ENCODE measurements at places on chromosomes 16 and 17.

- DNase-seq = peak; percentile 37
- H3K27ac ChIP-seq = no peak overlapping the region
Measured at GRCh38 chr17:74119049-74119580, 84.4 kb upstream of the RPL38 start.

GRCh38 chr16:56278196-56278855 is 87.0 kb downstream of the GNAO1 start:
- DNase-seq = peak; percentile 41
- peak overlapping the region; percentile 5 for H3K4me3 ChIP-seq
- H3K27me3 ChIP-seq = no peaks in the 10 kb centered on the region
- no peaks in the 10 kb centered on the region for H3K4me1 ChIP-seq
- peak overlapping the region; percentile 30 for H3K27ac ChIP-seq
- no peaks in the 10 kb centered on the region for H3K36me3 ChIP-seq

- no peak overlapping the region for H3K27ac ChIP-seq
- H3K36me3 ChIP-seq = peaks cover 60% of the 10 kb centered on the region
- DNase-seq = no peak
- H3K4me3 ChIP-seq = no peak overlapping the region
- no peaks in the 10 kb centered on the region for H3K4me1 ChIP-seq
- no peaks in the 10 kb centered on the region for H3K27me3 ChIP-seq
Measured at GRCh38 chr16:70162041-70162451, 11.5 kb upstream of the CLEC18C start.

GRCh38 chr17:40966848-40967247 is at the start of gene KRT39:
KRT39 (minus strand) TSS chr17:40966948; CDS start chr17:40966856, 92 bp downstream.
- no peaks in the 10 kb centered on the region for H3K27me3 ChIP-seq
- DNase-seq = no peak
- H3K4me3 ChIP-seq = no peak within 1 kb of the TSS
- H3K36me3 ChIP-seq = no peaks in the 10 kb centered on the region

GRCh38 chr16:83939266-83939855 is 13.7 kb upstream of the OSGIN1 start:
- no peaks in the 10 kb centered on the region for H3K4me1 ChIP-seq
- H3K27me3 ChIP-seq = no peaks in the 10 kb centered on the region
- no peak for DNase-seq
- no peak overlapping the region for H3K4me3 ChIP-seq
- no peaks in the 10 kb centered on the region for H3K36me3 ChIP-seq

DNA sequence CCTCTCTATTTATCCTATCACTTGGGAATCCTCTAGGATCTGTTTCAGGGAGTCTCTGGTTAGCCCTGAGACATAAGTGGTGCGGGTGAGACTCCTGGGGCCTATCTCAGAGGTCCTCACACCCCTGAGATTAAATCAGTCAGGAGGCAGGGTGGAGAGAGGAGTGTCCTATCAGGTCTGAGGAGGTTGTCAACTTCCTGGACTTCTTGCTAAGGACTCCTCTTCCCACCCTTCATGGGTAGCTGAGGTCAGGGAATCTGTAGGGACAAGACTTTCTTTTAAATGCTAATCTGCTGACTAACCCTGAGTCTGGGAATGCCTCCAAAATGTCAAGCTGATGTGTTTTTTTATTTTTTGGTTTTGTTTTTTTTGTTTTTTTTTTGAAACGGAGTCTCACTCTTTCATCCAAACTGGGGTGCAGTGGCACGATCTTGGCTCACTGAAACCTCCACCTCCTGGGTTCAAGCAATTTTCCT is 6.6 kb upstream of the ARMC5 start:
- H3K4me1 ChIP-seq = peaks cover 54% of the 10 kb centered on the region
- H3K27ac ChIP-seq = peak overlapping the region; percentile 58
- H3K4me3 ChIP-seq = no peak overlapping the region
- no peaks in the 10 kb centered on the region for H3K27me3 ChIP-seq

GRCh38 chr17:31431852-31432658 is 40.6 kb downstream of the RAB11FIP4 start:
- no peak overlapping the region for H3K27ac ChIP-seq
- peaks cover 5% of the 10 kb centered on the region for H3K27me3 ChIP-seq
- H3K36me3 ChIP-seq = no peaks in the 10 kb centered on the region
- no peak for DNase-seq
- no peak overlapping the region for H3K4me3 ChIP-seq

GRCh38 chr17:79490530-79490929 is 120.3 kb downstream of the RBFOX3 start:
- H3K4me3 ChIP-seq = no peak overlapping the region
- no peaks in the 10 kb centered on the region for H3K36me3 ChIP-seq
- DNase-seq = no peak

DNA sequence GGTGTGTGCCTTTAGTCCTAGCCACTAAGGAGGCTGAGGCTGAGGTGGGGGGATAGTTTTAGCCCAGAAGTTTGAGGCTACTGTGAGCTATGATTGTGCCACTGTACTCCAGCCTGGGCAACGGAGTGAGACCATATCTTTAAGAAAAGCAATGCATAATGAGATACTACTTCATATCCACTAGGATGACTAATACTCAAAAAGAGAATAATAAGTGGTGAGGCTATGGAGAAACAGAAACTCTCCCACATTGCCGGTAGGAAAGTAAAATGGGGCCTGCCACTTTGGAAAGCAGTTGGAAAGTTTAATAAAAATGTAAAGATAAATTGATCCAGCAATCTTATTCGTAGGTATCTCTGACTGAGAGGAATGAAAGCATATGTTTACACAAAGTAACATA is 4.6 kb upstream of the NPIPB2 start:
- H3K36me3 ChIP-seq = no peaks in the 10 kb centered on the region
- H3K27ac ChIP-seq = no peak overlapping the region
- no peak overlapping the region for H3K4me3 ChIP-seq
- DNase-seq = no peak
- H3K4me1 ChIP-seq = no peaks in the 10 kb centered on the region

DNA sequence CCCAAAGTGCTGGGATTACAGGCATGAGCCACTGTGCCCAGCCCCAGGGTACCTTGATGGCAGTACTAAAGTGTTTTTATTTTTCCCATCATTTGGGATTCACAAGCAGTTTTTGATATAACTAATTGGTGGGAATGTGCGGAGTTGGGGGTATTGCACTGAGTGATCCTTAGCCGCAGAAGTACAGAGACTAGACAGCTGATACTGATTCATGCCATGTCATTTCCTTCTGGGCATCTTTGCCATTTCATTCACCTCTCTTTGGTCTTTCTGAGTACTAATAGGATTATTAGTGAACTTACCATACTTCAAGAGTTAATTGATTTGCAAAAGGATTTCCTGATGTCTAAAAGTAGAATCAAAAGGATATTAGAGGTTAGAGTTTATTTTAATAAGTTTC is 9.7 kb downstream of the NMT1 start:
- H3K4me3 ChIP-seq = no peak overlapping the region
- H3K4me1 ChIP-seq = peaks cover 7% of the 10 kb centered on the region
- no peak for DNase-seq
- peaks cover 47% of the 10 kb centered on the region for H3K36me3 ChIP-seq

GRCh38 chr17:41812381-41813151 is at the start of gene FKBP10:
FKBP10 (plus strand) TSS chr17:41813004; CDS start chr17:41813035, 31 bp downstream.
- H3K4me1 ChIP-seq = peaks cover 25% of the 10 kb centered on the region
- H3K4me3 ChIP-seq = peak within 1 kb of the TSS; percentile 69
- H3K27me3 ChIP-seq = no peaks in the 10 kb centered on the region
- no peaks in the 10 kb centered on the region for H3K36me3 ChIP-seq
- peak; percentile 73 for DNase-seq
- peak within 1 kb of the TSS; percentile 72 for H3K27ac ChIP-seq

DNA sequence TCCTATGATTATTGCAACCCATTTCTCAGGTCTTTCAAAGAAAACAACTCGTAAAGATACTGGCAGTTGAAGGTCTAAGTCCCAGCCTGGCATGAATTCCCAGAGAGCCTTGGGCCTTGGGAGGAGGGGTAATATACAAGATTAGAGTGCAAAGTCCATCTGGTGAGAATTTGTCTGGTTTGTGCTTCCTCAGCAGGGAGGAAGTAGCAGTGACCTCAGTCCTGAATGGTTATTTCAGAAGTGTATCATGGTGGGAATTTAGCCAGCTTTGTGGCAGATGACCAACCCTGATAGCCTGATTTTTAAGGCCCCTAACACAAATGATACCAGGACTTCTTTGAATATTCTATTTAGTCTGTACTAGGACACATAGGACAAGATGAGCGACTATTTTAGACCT is 151.2 kb upstream of the TBX2 start:
- DNase-seq = no peak
- no peak overlapping the region for H3K4me3 ChIP-seq
- no peaks in the 10 kb centered on the region for H3K27me3 ChIP-seq
- peaks cover 51% of the 10 kb centered on the region for H3K4me1 ChIP-seq
- H3K36me3 ChIP-seq = no peaks in the 10 kb centered on the region

- no peak for DNase-seq
- peaks cover 4% of the 10 kb centered on the region for H3K4me1 ChIP-seq
- no peaks in the 10 kb centered on the region for H3K27me3 ChIP-seq
- H3K4me3 ChIP-seq = no peak overlapping the region
- no peak overlapping the region for H3K27ac ChIP-seq
Measured at GRCh38 chr16:66834746-66835145, 4.0 kb upstream of the NAE1 start.

DNA sequence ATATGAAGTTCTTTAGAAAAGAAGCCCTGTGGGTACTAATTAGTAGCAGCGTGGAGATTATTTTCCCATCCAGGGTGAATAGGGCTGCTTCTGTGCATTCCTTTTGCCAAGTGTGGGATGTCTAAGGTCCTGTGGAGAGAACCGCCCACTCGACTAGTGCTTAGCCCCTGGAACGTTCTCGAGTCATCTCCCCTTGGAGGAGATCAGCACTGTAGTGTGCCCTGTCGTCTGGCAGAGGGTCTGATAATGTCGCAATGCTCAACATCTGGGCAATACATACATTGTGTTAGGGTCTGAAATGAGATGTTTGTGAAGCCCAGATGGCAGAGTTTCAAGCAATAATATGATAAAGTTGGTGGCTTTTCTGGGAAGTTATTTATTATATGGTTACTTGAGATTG is 64.8 kb downstream of the SPECC1 start:
- no peaks in the 10 kb centered on the region for H3K27me3 ChIP-seq
- no peaks in the 10 kb centered on the region for H3K36me3 ChIP-seq
- no peak for DNase-seq
- peak overlapping the region; percentile 52 for H3K27ac ChIP-seq
- H3K4me3 ChIP-seq = peak overlapping the region; percentile 40

DNA sequence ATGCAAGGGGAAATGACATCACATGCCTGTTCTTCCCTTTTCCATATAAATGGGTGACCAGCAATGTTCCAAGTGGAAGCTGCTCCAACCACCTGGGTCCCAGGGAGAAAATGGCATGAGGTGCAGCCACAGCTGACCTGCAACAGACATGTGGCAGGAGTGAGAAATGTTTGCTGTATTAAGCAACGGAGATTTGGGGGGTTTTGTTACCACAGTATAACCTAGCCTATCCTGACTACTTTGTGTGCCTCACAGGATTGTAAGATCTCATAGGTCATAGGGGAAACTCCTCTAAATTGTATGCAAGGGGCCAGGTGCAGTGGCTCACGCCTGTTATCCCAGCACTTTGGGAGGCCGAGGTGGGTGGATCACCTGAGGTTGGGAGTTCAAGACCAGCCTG is 12.0 kb downstream of the CDIPT start:
- peaks cover 21% of the 10 kb centered on the region for H3K36me3 ChIP-seq
- no peak overlapping the region for H3K4me3 ChIP-seq
- H3K27me3 ChIP-seq = no peaks in the 10 kb centered on the region

DNA sequence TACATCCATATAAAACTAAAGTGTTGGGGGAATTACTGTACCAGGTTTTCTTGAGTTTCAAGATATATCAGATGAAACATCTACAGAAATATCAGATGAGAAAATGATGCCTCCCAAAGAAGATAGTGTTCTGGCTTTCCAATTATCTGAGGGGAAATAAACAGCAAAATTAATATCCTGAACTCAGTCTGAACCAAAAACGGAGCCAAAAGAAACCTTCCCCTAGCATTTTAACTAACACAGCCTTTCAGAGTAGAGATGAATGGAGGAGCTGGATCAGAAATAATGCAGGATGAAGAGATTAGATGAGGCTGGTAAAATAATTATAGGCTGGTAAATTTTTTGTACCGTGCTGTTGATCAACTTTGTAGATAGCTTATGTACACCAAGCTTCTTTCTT is 16.2 kb downstream of the ERCC4 start:
- H3K27me3 ChIP-seq = no peaks in the 10 kb centered on the region
- H3K4me1 ChIP-seq = no peaks in the 10 kb centered on the region
- DNase-seq = no peak

DNA sequence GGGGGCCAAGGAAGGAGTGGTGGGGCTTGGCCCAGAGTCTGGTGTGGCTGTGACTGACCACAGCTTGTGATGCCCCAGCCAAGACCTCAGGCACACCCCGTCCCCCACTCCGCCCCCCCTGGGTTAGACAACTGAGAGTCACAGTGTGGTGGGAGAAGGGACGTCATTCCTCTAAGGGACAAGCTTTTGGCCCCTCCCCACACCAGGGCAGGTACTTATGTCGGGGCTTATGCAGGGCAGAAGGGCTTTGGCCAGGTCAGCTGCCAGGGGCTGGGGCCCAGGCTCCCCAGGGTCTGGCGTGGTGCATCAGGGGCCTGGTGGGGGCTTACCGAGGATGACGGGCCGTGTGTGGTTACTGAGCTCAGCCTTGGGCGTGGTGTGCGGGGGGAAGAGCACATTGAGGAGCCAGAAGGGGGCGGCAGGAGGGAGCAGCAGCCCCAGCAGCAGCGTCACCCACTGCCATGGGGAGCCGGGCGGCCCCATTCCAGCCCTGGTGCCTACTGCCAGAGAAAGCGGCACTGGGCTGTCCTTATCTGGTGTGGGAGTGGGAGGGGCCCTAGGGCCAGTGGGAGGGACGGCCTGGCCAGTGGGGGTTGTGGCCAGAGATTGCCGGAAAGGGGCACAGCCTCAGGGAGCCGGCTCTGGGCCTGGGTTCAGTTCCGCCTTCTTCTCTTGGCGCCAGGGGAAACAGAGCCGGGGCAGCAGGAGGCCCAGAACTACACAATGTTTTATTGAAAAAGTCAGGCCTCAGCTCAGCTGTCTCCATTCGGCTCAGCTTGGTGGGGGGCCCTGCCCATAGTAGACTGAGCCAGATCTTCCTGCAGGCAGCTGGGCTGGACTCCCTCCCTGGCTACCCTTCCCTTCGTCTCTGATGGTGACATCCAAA is at the start of gene LCAT:
TSS of gene LCAT (minus strand) at position 502 of the 886 bp plus-strand sequence. CDS start at position 483, 19 bp downstream.
- peaks cover 70% of the 10 kb centered on the region for H3K36me3 ChIP-seq
- H3K4me1 ChIP-seq = peaks cover 9% of the 10 kb centered on the region
- DNase-seq = no peak
- H3K4me3 ChIP-seq = no peak within 1 kb of the TSS
